Effector memory CD8-positive, alpha-beta T cell (primary cell): ENCODE measurements at places on chromosomes 7 and 10.

DNA sequence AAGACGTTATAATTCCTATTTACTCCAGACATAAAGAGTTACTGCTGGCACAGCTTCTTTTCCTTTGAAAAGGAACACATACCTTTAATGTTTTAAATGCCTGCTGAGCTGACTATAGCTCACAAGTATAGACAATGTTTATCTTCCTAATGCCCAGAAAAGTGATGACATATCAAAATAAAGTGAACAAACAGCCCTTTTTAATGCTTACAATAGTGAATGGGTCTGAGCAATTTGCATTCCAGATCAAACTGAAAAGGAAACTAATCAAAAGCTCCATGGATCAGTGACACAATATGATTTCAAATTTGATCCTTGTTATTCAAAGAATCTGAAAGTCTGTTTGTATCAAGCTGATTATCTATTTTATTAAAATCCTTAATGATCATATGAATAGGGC lies 233.6 kb upstream of the SEMA3E start:
- H3K27me3 ChIP-seq: no peaks in the 10 kb centered on the region
- H3K36me3 ChIP-seq: no peaks in the 10 kb centered on the region
- DNase-seq: no peak
- H3K4me1 ChIP-seq: no peaks in the 10 kb centered on the region

DNA sequence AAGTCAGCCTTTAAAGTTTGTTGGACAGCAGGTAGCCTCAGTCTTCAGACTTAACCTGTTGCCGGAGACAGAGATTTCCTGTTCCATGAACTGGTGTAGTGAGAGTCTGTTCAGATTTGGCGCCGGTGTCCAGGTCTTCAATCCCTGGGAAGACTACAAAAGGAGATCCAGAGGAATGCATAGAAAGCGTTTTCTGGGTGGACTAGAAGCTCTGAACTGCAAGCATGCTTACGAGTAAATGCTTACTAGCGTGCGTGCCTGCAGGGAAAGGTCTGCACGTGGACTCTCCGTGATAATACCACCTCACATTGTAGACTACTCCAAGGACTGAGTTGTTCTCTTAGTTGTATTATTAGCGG lies 878 bp downstream of the GLRX3 start:
- H3K27me3 ChIP-seq: peaks cover 10% of the 10 kb centered on the region
- peaks cover 26% of the 10 kb centered on the region for H3K4me1 ChIP-seq
- H3K27ac ChIP-seq: no peak overlapping the region
- peaks cover 9% of the 10 kb centered on the region for H3K36me3 ChIP-seq

GRCh38 chr7:42180806-42181205 lies 56.2 kb downstream of the GLI3 start:
- H3K36me3 ChIP-seq: no peaks in the 10 kb centered on the region
- H3K4me1 ChIP-seq: no peaks in the 10 kb centered on the region
- H3K27me3 ChIP-seq: no peaks in the 10 kb centered on the region
- DNase-seq: no peak
- no peak overlapping the region for H3K4me3 ChIP-seq

- H3K36me3 ChIP-seq: no peaks in the 10 kb centered on the region
- peaks cover 20% of the 10 kb centered on the region for H3K27me3 ChIP-seq
- DNase-seq: no peak
- H3K4me1 ChIP-seq: peaks cover 4% of the 10 kb centered on the region
- H3K27ac ChIP-seq: no peak overlapping the region
Observed at GRCh38 chr10:77168861-77169260, 468.7 kb downstream of the KCNMA1 start.

GRCh38 chr7:130937016-130937415 lies 203.0 kb upstream of the KLF14 start:
- H3K27me3 ChIP-seq: no peaks in the 10 kb centered on the region
- no peak for DNase-seq
- peak overlapping the region; percentile 99 for H3K27ac ChIP-seq
- H3K36me3 ChIP-seq: peaks cover 90% of the 10 kb centered on the region
- H3K4me3 ChIP-seq: no peak overlapping the region

DNA sequence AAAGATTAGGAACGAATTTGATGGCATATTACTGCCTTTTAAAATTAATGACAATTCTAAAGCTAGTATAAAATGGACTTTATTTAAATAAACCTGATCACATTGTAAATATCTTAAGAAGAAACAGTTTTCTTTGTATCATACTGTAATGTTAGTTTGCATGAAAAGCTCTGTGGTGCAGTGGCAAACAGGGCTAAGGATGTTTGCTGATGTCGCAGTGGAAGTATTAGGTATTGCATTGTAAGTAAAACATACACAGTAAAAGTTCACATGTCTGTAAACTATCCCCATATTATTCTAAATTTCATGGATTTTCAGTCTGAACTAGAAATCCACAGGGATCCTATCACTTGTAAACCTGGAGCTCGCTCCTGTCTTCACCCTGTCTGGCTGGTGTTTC lies 252.6 kb upstream of the ZNF32 start:
- no peak overlapping the region for H3K4me3 ChIP-seq
- peaks cover 16% of the 10 kb centered on the region for H3K27me3 ChIP-seq
- DNase-seq: no peak
- peaks cover 2% of the 10 kb centered on the region for H3K36me3 ChIP-seq
- no peak overlapping the region for H3K27ac ChIP-seq
- no peaks in the 10 kb centered on the region for H3K4me1 ChIP-seq

DNA sequence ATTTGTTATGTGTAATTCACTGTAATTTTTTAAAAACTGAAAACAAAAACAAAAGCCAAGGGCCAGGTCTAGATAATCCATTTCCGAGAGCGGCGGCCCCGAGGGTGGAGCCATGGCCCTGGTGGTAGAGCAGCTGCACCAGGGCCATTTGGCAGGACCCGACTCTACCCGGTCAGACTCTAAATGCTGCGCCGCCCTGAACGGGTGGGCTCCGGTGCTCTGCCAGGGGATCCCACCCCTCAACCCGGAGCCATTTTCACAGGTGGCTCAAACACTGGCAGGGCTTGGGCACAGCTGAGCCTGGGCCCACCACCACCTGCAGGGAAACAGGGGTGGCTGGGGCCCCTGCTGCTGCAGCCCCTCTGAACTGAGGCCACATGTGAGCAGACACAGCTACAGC lies 56.9 kb downstream of the DPYSL4 start:
- peak overlapping the region; percentile 35 for H3K27ac ChIP-seq
- no peak overlapping the region for H3K4me3 ChIP-seq
- peaks cover 7% of the 10 kb centered on the region for H3K27me3 ChIP-seq
- H3K36me3 ChIP-seq: no peaks in the 10 kb centered on the region

- H3K4me3 ChIP-seq: no peak overlapping the region
- H3K4me1 ChIP-seq: no peaks in the 10 kb centered on the region
- no peak for DNase-seq
- peaks cover 13% of the 10 kb centered on the region for H3K27me3 ChIP-seq
Observed at GRCh38 chr7:129366-130221, 62.8 kb upstream of the FAM20C start.

DNA sequence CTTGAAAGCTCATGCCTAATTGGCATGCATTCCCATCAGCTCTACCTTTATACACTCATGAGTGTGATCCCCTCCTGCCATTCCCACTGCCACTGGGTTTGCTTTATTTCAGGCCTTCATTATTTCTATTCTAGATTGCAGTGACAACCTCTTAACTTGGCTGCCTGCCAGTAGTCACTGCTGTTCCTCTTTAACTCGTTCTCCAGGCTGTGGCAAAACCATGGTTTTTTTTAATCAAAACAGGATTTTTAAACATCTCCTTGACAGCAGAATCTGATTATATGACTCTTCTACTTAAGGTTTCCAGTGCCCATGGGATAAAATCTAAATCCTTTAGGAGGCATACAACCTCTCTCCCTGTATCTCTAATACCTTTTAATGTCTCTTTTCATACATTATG lies 223.7 kb upstream of the PCDH15 start:
- DNase-seq: no peak
- no peak overlapping the region for H3K27ac ChIP-seq
- H3K36me3 ChIP-seq: no peaks in the 10 kb centered on the region
- no peaks in the 10 kb centered on the region for H3K4me1 ChIP-seq
- H3K4me3 ChIP-seq: no peak overlapping the region
